Activated naive CD4-positive, alpha-beta T cell treated with anti-CD3 and anti-CD28 coated beads, Interleukin-2, amount 50 U/mL, for 72 hours (primary cell): ENCODE measurements at places on chromosomes 12 and 14.
A peak's percentile ranks its signal among the peaks of the same experiment; 100 is the strongest.

DNA sequence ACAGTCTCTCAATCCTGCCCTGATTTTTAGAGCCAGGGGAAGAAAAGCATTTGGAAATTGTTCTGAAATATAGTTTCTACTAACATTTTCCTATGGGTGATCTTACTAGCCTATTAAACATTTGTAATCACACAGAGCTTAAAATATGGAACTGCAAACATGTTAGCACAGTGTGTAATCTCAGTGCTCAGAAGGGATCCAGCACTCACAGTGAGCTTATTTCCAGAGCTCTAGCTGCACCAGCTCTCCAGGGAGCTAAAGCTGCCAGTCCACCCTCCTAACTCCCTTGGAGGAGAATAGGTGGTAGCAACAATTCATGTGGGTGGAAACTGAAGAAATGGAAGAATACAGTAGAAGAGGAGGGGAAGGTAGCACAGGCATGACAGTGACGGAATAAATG, 64.9 kb upstream of the SYT1 start:
- DNase-seq, result no peak

GRCh38 chr14:53227154-53227718, 74.1 kb upstream of the DDHD1 start:
- no peak for DNase-seq

DNA sequence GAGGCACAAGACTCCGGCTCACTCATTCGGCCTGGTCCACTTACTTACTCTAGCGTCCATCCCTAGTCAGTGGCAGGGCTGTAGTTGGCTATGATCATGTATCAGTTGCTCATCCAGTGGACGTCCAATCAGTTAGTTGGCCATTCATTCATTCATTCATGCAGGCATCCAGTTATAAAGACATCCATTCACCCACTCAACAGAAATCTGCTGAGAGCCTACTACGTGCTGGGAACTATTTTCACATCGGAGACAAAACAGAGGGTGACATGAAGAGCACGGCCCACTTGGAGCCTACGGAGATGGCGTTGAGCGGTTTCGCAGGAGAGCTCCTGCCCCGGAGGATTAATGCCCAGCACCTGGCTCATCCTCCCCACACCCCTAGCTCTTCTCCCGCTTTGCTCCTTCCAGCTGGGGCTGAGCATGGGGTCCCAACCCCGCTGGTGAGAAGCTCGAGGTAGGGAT, 49.7 kb downstream of the SNAPC1 start:
- DNase-seq, result no peak

DNA sequence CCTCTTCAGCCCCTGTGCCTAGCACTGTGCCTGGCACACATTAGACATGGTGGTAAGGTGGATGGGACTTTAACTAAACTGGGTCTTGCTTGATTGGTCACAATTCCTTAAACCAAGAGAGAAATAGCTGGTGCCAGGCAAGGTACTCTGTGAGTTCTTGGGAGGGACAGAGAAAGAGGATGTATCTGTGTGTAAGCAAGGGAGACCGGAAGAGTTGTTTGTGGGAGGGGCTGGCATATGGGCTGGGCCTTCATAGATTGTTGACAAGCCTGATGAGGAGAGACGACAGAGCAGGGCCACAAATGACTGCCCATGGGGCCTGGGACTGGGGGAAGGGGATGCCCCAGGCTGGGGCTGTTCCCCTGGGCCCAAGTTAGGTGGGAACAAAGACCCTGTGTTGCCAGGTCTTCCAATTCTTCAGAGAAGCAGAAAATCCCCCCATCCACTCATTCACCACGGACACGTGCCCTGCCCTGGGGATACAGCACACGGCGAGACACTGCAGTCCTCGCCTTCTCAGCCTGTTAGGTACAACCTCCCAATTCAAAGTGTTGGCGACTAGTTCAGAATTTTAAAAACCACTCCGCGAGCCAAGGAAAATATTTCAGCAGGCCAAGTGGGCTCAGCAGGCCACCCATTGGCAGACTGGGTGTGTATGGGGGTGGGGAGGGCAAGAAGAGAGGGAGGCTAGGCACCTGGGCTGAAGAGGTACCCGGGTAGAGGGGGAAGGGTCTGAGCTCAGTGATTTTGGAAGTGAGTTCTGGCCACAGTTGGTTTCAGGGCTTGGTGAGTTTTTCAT, 11.4 kb upstream of the CYP46A1 start:
- DNase-seq, result no peak

DNA sequence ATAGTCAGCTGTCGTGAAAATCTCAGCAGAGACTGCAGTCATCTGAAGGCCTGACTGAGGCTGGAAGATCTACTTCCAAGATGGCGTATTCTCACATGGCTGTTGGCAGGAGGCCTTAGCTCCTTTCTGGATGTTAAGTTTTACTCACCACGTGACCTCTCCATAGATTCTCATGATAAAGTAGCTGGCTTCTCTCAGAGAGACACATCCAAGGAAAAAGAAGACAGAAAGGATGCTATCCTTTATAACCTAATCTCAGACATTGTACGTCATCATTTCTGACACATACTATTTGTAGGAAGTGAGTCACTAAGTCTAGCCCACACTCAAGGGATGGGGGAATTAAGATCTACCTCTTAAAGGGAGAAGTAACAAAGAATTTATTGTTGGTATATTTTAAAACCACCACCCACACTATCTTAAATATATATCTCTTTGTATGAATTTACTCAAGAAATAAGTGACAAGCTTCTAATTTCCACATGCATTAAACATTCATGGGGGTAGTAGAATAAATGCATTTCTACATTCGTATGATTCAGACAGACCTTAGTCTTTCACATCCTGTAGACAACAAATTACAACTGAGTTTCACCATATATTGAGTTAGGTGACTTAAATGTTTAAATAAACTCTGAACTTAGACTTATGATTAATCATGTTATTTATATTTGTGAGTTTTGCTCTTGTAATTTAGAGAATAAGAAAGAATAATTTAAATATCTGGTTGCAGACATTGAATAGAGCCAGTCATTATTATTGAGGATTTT, 411.0 kb downstream of the LRIG3 start:
- DNase-seq, result no peak

DNA sequence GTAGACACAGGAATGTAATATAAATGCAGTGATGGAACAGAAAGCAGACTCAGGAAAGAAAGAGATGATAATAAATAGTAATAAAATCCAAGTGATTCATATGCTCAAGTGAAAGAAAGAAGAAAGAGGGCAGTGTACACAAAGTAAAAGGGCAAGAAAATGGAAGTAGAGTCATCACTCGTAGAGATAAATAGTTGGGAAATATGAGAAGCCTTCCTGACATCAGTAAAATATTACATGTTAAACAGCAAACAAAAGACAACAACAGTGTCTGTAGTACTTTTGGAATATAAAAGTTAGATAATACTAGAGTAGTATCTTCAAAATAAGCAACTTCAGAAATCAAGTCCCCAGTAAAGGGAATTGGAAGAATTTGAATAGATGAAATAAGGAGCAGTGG, 412.3 kb downstream of the RAD51B start:
- no peak for DNase-seq

DNA sequence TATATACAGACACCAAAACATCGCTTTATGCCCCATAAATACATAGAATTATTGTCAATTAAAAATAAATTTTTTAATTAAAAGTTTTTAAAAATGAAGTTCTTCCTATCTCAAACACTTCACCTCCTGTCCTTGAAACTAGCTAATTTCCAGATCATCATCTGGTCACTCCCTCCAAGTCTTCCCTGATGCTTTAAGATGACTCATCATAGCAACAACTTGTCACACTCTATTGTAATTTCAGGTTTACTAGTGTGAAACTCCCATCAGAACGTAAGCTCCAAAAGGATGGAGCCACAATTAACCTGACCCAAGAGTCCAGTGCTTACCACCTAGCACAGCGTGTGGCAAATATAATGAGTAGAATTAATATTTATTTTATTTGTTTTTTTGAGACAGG, 16.3 kb downstream of the GXYLT1 start:
- no peak for DNase-seq

GRCh38 chr14:91019673-91020072, 40.8 kb downstream of the RPS6KA5 start:
- no peak for DNase-seq

- no peak for DNase-seq
Observed at GRCh38 chr14:93733231-93733630, 55.1 kb downstream of the PRIMA1 start.

GRCh38 chr12:118549510-118549980, 173.2 kb downstream of the SUDS3 start:
- no peak for DNase-seq

- no peak for DNase-seq
Observed at GRCh38 chr12:132163911-132164288, 19.6 kb downstream of the NOC4L start.

- no peak for DNase-seq
Observed at GRCh38 chr14:21384494-21384851, 654 bp upstream of the SUPT16H start.

DNA sequence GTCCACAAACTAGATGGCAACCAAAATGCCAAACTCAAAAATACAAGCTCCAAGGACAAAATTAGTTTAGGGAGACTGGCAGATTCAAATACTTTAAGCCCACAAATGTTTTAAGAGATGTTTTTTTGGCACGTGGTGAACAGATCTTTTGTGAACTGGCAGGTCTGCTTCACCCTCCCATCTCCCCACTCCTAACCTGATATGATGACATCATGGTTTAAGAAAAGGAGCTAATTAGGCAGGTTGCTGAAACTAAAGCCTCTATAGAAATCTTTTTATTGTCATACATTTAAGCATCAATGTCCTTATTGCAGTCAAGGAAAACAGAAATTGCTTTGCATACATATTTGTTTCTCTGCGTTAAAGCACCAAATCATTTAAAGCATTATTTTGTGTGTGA, 5.8 kb downstream of the LRIG3 start:
- no peak for DNase-seq

- DNase-seq, result no peak
Observed at GRCh38 chr12:49079793-49080192, 10.0 kb upstream of the RHEBL1 start.

- DNase-seq, result peak; percentile 44
Observed at GRCh38 chr14:104319491-104320241, 181.3 kb downstream of the KIF26A start.

- DNase-seq, result peak; percentile 47
Observed at GRCh38 chr12:50542448-50542847, 37.7 kb downstream of the DIP2B start.

DNA sequence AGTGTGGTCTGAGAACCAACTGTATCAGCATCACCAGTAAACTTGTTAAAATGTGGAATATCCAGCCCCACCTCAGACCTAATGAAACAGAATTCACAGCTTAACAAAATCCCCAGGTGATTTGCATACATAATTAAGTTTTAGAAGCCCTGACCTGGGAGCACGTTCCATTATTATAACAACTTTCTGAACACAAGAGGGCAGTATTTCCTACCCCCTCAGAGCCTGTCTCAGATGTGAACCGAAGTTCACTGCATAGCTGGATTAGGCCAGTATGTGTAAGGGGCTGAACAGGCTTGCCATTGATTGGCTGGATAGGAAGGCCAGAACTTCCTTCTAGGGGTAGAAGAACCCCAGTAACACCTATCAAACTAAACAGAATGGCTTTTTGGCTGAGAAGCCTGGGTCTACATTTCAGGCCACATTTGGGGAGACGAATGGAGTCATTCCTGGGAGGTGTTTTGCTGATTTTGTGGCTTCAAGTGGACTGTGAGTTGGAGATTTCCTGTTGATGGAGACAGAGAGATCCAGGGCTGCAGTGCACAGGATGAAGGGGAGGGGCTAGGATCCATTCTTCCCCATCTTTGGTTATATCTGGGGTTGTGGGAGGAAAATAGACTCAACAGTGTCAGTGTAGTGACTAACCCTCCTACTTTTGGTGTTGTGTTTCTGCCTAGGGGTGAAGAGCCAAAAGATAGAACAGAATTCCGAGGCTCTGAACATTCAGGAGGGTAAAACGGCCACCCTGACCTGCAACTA, 94.7 kb upstream of the OR4E1 start:
- DNase-seq, result peak; percentile 17

DNA sequence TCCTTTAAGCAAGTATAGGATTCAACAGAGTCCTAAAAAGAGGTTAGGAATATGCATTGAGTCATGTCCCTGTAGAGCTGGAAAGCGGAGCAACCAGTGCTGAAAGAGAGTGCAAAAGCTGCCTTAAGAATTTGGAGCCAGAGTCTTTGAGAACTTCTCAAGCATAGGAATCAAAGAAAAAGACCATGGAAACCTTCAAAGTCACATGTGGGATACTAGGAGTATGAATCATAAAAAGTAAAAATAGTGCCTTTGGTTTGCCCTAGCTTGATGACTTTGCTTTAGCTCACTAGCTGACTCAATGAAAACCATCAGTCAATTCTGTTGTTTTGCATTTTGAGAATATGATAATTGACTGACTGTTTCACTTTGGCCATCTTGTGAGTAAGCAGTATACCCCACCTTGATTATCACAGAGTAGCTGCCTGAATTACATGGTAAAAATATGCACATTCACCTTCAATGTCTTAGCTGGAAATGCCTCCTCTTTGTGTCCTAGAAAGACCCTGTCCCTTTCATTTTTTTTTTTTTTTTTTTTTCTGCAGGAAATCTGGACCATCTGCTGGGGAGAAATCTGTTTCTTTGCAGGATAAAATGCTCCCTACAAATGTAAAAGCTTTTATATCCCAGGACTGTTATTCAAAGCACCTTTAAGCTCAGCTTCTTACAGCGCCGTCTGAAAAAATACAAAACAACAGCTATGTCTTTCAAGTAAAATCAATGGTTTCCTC, 248.6 kb upstream of the KRR1 start:
- DNase-seq, result no peak

- DNase-seq, result no peak
Observed at GRCh38 chr12:113190761-113191160, 5.2 kb downstream of the RITA1 start.
